ENCODE measurements at places on chromosomes 3 and 15.
A peak's percentile ranks its signal among the peaks of the same experiment; 100 is the strongest.

DNA sequence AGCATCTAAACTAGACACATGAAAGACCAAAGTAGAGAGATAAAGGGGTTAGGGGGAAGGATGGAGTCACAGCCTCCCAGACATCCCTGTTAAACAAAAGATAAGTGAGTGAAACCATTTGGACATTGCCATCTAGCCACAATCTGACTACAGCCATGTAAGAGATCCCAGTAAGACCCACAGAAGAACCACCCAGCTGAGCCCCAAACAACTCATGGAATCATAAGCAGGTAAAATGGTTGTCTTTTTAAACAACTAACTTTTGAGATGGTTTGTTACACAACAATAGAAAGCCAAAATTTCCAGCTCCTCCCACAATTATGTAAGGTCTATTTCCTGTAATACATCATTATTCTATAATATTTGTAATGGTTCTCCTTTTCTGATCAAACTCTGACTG, 437.5 kb downstream of the IGSF11 start:
- DNase-seq: no peak

GRCh38 chr3:11603628-11604027, 40.1 kb downstream of the VGLL4 start:
- DNase-seq: peak; percentile 91

DNA sequence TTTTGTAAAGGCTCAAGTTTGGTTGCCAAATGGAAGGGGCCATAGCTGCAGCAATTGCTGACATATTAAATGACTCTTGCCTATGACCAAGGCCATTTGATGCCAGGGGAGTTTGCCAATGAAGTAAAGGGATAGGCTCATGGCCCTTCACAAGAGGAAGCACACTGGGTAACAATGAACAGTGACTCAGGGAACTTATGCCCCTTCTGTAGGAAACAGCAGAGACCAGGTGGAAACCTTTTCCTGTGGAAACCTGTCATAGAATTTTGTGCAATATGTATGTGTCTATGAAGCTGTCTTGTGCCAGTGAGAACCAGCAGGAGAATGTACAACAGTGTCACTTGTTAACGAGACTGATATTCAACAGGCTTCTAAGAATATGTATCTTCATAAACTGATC, 25.4 kb upstream of the AVEN start:
- no peak for DNase-seq

- DNase-seq: no peak
These were observed 33.0 kb upstream of the KLF13 start for GRCh38 chr15:31293655-31294054.

DNA sequence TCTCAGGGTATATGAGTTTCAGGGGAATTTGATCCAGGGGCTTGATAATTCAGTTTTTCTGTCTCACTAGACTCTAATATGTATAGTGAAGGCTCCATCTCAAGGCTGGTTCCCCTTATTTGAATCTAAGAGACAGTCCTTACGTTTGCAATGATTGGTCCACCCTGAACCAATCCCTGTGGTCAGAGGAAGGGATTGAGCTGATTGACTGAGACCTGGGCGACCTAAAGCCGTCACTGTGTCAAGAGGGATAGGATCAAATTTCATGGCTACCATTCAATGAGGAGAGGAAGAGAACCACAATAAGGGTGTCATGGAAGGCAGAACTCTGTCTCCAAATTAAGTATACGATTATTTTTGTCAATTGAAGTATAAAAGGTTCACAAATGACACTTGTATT, 16.3 kb downstream of the NUDT16 start:
- DNase-seq: no peak

DNA sequence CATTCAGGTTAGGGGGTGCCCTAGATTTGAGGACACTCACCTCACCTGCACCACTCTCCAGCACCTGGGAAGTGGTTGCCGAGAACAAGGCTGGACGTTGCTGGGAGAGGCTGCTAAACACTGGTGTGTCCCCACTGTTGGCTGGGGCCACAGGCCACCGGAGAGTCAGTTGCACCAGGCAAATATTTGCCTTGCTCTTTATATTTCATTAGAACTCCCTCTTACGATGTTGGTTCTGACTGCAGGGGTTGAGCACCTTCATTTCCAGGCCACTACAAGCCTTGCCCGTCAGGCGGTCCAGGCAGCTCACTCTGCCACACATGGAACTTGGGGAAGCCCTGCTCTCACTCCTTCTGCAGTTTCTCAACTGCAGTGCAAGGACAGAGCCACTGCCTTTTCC, 30.7 kb downstream of the HCN4 start:
- DNase-seq: no peak

DNA sequence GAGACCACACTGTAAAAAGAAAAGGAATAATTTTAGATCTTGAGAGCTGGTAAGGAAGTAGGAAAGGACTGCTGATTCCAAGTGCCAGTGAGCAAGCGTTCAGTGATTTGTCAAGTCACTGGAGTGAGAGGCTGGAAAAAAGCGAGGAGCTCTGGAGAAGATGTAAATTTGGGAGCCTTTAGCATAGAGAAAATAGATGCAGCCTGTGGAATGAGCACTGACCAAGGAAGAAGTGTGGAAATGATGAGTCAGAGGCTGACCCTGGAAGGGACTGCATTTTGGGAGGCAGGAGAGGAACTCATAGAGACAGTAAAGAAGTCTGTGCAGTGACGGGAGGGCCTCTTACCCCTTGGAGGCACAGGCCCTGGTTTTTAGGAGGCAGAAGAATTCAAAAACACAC, 17.1 kb upstream of the ABTB1 start:
- DNase-seq: peak; percentile 31

- no peak for DNase-seq
These were observed 1044.6 kb upstream of the CFAP20DC start for GRCh38 chr3:60094392-60094947.

DNA sequence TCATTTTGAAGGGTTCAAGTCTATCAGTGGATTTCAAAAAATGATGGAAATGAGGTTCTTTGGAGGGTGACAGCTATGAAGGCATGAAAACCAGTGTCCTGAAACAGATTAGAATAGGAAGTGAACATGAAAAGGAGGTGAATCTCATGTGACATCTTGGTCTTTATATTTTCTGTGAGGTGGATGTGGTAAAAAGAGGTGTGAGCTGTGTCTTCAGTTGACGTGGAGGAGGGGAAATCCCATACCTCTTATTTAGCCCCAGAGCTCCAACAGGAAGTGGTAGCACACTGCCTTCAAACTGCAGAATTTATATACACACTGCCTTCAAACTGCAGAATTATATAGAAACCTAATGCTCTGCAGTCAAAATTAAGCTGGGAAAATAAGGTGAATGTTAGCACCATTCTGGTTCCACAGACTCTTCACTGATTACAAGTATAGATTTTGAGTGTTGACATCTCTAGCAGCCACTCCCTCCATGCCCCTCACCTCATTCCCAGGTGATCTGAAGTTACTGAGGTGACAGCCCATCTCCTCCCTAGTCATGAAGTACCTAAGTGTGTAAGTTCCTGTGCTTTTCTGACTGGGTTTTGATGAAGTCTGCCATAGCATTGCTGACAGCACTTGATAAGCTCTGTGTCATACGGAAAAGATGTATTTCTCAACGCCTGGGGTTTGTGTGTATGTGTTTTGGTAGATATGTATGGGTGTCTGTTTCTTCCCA, 2.7 kb downstream of the RAB8B start:
- no peak for DNase-seq

- no peak for DNase-seq
These were observed 11.6 kb upstream of the ONECUT1 start for GRCh38 chr15:52801748-52802085.

GRCh38 chr15:98422130-98422478, 226.2 kb upstream of the IGF1R start:
- DNase-seq: no peak

DNA sequence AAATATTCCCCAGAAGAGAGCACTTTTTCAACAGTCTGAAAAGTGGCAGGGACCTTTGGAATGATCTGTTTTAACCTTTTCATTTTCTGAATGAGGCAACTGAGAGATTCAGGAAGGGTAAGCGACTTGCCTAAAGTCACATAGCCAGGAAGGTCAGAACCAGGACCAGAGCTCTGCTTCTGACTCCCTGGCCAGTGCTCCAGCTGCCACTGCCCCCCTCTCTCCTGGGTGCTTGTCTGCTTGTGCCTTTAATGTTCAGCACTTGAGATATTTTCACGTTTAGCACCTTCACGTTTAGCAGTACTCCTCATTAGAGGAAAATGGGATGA, 68.3 kb downstream of the SMAD3 start:
- DNase-seq: no peak

DNA sequence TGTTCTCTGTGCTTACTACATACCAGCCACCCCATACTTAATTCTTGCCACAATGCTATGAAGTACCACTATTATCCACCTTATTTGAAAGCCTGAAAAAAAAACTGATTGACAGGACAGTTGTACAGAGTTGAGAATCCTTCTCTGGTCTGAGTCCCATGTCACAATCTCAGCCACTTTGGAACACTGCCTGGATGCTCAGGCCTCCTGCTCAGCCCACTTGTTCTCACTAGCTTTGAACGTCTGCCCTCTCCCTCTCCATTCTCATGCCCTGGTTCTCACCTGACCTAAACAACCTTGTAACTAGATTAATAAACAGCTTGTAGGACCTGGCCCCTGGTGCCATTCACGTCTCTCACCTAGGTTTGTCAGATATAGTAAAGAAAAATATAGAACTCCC, 53.9 kb downstream of the TRIM69 start:
- DNase-seq: no peak
